Hematopoietic multipotent progenitor cell treated with erythropoietin and hydrocortisone succinate and interleukin-3 and kit ligand, for 15 days (in vitro differentiated cells): ENCODE measurements at places on chromosomes 16 and 17.

DNA sequence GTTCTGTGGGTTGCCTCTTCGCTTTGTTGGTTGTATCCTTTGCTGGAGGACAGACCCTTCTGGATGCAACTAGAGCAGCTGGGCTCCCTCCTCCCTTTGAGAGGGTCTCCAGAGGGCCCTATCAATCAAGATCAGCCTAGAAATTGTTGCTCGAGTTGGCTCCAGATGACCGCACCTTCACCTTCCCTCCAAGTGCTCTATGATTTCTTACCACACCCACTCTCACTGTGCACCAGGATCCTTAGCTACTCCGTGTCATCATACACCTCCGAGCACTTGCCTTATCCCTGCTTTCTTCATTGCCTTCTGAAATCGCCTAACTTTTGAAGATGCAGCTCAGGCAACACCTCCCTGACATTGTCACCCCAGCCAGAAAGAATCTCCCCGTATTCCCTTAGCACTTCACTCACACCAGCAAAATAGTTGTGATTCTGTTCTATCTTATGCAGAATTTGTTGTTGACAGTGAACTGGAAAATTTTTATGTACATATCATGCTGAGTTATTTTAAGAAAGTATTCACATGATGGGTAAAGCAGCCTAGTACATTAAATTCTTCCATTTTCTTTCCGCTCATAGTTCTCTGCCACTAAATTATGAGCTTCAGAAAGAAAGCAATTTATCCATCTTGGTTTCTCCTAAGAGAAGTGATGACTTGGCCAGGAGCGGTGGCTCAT is 52.9 kb downstream of the ABAT start:
- no peak for DNase-seq

DNA sequence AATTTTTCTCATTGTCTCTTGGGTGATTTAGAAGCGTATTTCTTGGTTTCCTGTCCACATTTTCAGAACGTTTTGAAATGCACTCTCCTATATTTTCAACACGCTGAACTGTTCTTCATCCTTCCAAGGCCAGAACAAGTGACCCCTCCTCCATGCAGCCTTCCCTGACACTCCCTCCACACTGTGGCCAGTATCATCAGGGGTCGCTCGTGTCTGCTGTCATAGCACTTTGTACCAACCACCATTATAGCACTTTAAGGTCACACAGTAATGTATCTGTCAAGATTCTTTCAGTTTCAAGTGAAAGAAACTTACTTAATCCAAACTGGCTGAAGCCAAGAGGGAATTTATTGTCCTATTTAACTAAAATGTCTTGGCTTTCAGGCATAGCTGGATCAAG is 17.5 kb upstream of the IL21R start:
- DNase-seq, result no peak

- no peak for DNase-seq
These were observed 6.8 kb upstream of the MED9 start for GRCh38 chr17:17469996-17470395.

GRCh38 chr17:67509390-67510287 is 132.6 kb downstream of the PITPNC1 start:
- DNase-seq, result no peak

DNA sequence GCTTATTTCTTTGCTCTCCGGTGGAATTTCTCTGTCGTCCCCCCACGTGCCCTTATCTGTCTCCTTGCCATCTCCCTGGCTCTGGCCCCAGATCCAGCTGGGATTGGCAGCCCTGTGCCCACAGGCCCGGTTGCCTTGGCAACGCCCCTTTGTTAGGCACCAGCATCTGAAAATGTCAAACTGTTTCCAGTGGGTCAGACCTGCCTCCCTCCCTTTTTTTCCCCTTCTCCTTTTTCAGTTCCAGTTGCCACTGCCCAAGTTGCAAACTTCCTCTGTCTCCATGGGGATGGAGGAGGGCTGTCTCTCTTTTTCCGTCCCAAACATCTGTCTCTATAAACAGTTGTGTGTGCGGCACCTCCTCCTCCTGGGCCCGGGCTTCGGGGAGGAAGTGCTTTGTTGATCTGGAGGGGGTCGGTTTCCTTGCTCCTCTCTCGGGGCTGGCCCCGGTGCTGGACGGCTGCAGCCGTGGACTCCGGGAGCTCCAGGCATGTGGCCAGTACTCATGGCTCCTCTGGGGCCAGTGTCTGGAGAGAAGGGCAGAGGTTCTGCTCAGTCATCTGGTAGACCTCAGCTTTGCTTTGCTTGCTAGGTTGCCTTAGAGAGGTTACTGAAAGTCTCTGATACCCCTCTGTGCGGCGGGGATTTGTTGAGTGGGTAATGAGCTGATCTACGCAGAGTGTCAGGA is 35.3 kb downstream of the SOCS3 start:
- DNase-seq, result no peak

DNA sequence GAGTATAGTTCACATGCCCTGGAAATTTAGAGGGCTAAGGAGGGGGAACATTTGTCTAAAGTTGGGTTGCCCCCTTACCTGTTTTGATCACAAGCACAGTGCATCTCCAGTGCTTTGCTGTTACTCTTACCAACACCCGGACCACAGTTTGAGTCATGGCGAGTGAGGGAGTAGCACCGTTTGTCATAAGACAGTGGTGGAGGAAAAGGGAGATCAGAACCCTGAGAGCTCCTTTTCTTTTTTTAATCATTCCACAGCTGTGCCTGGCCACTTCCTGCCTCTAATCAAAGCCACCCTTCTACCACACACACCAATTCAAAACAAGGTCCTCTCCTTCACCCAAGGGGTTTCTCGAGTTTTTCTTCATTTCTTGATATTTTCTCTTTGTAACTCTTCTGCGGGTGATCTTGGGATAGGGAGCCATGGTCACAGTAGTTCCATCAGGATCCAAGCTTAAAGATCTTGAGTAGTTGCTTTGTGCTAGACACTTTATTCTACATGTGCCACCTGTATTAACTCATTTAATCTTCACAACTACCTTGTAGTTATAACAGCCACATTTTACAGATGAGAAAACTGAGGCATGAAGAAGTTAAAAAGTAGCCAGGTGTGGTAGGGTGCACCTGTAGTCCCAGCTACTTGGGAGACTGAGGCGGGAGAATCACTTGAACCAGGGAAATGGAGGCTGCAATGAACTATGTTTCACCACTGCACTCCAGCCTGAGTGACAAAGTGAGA is 5.0 kb upstream of the MYL4 start:
- no peak for DNase-seq

- DNase-seq, result peak; percentile 22
These were observed 297.5 kb downstream of the CA10 start for GRCh38 chr17:51860954-51861561.

DNA sequence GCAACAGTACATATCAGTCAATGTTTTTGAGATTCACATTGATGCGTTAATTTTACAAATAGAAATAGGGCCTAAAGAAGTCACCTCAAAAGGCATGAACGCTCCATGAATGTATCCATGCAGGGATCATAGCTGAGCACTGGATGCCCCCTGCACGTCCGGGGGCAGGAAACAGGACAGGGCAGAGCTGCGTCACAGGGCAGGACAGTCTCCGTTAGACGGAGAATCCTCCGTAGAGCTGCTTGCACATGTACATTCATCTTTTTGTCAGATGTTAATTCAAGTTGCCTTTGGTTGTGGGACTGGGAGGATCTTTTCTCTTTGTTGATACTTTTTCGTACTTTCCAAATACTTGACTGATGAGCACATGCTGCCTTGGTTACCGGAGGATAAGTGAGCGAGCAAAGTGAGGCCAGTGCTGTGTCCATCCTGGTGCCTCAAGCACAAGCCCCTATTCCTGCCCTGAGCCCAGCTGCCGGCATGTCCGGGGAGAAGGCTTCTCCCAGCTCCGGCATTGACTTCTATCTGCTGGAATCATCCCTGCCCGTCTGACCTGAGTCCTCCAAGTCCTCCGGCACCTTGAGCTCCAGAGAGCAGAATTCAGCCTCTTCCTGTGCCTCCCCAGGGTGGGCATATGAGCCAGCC is 15.0 kb downstream of the GAA start:
- no peak for DNase-seq

DNA sequence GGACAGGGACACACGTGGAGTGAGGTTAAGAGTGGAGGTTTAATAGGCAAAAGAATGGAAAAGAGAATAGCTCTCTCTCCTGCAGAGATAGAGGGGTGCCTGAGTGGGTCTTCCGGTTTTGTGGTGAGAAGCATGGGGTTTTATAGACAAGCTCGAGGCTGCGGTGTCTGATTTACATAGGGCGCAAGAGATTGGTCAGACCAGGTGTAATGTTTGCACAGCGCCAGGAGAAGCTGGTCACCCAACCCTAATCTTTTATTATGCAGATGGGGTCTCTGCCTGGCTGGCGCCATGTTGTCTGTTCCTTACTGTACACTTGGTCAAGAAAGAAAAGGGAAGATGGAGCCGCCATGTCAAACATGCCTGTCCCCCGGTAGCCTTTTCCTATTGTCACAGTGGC is 44.5 kb upstream of the MLYCD start:
- no peak for DNase-seq

DNA sequence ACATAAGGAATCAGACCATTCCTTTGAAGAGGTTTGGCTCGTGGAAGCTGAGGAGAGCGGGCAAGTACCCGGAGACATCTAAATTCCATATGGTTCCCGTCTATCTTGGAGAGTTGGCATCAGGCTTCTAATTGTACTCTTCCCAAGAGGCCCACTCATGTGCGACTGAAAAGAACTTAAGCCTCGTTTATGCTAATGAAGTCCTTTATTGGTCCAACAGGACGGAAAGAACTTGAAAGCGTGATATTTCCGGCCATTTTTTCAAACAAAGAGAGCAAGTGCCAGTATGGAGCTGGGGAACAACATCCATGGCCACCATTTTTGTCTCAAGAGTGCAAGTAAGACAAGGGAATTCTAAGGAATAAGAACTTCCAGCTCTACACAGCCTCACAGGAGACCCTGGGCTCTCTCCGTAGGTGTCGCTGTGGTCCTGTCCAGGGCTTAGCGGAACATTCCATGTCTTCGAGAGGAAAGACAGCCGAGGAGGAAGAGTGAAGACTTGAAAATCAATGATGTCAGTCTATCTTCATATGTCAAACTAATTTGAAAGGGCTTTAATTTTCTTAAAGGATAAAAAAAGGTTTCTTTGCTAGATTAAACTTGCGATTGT is 566.0 kb upstream of the PSMD7 start:
- DNase-seq, result no peak

DNA sequence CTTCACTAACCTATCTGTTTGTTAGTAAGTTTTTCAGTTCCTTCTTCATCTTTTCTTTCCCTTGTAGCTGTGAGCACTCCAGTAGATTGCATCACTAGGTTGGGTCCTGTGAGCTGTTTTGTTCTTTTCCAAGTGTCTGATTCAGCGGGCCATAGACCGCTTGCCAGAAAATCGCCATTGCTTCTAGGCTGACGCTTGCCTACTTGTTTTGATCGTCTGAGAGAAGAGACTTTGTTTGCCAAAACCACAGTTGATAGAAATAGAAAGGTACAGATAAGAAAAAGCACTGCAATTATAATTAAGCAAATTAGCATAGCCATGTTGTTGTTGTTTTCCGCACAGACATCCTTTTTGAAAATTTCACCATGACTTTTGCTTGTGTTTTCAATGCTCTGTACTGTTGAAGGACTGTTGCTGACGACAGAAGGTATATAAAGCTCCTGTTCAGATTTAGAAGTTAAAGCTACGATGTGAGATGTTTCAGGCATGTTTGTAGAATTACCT is 3.1 kb downstream of the EVI2A start:
- no peak for DNase-seq

DNA sequence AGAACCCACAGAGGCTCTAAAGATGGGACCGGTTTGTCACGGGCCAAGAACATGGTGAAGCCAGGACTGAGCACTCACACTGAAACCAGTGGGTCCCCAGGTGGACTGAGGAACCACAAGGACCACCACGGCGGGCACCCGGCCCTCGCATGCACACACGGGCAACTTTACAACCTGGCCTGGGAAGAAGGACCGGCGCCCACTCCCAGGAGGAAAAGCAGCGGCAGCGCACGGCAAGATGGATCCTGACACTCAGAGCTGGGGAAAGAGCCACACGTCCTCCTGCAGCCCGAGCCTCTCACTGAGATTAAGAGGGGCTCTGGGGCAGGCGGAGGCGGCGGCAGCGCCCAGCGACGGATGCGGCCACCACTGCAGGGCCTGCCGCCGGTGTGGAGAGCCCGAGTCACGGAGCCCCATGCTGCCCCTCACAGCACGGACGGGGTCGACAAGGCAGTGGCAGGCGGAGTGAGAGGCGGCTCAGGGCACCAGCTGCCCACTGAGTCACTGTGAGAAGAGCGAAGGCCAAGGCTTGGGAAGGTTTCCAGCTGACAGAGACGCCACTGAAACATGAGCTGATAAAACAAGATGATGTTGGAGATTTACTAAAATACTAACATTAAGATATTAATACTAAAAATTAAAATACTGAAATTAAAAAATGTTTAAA is 118.3 kb downstream of the ANKRD11 start:
- DNase-seq, result no peak

DNA sequence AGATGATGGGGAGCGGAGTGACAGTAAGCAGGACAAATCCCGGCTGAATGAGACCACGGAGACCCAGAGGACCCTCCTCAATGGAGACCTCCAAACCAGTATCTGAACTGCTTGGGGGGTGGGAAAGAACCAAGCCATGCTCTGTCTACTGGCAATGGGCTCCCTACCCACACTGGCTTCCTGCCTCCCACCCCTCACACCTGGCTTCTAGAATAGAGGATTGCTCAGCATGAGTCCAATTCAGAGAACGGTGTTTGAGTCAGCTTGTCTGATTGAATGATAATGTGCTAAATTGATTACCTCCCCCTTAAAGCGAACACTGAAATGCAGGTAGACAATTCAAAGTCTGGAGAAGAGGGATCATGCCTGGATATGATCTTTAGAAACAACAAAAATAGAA is 5.5 kb downstream of the SSTR2 start:
- DNase-seq, result no peak

DNA sequence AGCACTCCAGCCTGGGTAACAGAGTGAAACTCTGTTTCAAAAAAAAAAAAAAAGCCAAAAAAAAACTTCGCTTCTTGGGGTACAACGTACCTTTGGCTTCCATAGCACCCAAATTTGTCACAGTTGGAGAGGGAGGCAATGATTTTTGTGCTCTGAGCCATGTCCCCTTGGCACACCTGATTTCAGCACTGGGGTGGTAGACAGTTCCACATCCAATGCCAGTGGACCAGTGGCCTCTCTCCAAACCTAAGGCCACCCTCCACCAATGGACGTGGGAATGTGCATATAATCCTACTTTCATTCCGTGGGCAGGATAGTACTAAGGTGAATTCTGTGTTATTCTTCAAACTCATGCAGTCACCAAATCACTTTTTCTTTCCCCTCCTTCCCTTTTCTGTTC is 47.5 kb downstream of the SALL1 start:
- no peak for DNase-seq

GRCh38 chr17:1630662-1631061 is 2.0 kb upstream of the SLC43A2 start:
- DNase-seq, result no peak
